ENCODE measurements at places on chromosomes 3 and 15.

DNA sequence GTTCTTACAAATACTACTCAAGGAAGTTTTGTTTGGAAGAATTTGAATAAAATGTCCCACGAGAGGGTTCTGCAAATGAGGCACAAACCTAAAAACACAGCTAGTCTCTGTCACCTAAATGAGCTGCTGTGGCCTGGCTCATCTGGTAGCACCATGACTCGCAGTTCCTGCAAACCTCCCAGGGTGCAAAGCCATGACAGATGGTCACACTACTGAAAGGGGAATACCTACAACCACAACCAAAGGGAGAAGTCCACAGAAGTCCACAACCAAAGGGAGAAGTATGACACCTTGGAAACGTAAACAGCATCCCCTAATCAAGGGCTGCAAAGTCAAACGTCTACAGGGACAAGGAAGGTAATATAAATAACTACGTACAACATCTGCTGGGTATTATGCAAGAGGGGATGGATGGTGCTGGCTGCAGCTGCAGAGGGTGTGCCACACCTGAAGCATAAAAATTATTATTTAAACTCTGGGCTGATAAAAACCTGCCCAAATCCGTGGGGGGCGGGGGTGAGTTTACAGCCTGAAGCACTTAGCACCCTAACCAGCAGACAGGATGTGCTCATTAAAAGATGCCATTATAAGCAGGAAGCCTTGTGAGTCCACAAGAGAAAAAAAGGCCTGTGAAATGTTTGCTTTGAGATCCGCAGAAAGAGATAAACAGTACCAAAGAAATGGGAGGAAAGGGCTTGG, 184.0 kb downstream of the MAGI1 start:
- DNase-seq = no peak

GRCh38 chr15:75751116-75751875, 38.6 kb upstream of the CSPG4 start:
- no peak for DNase-seq

DNA sequence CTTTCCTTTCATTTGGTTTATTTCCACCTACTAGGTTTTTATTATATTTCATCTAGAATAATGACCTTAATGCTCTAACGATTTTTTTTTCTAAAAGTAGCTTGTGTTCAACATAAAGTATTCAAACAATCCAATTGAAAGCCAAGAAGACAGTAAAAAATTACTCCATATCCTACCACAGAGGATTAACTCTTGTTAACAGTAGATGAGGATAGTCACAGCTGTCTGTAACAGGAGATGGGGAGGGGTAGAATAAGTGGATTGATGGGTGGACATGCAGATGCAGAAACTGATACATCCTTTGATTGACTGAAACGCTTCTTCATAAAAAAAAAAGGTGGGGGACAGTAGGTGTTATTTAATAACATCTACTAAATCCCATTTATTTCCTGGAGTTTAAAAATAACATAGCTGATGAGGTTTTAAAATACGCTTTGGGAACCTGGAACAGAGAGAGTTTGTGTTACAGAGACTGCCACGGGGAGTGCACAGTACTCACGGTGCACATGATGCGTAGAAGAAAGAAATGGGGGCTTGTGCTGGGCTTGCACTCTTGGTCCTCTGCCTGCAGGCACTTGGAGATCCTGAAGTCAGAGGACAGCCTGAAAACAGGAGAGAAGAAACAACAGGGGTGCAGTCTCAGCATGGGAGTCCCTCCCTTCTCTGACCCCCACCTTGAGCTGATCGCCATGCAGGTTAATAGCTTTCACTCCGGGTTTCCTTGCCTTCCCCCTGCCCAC, 226.7 kb downstream of the THSD4 start:
- no peak for DNase-seq

DNA sequence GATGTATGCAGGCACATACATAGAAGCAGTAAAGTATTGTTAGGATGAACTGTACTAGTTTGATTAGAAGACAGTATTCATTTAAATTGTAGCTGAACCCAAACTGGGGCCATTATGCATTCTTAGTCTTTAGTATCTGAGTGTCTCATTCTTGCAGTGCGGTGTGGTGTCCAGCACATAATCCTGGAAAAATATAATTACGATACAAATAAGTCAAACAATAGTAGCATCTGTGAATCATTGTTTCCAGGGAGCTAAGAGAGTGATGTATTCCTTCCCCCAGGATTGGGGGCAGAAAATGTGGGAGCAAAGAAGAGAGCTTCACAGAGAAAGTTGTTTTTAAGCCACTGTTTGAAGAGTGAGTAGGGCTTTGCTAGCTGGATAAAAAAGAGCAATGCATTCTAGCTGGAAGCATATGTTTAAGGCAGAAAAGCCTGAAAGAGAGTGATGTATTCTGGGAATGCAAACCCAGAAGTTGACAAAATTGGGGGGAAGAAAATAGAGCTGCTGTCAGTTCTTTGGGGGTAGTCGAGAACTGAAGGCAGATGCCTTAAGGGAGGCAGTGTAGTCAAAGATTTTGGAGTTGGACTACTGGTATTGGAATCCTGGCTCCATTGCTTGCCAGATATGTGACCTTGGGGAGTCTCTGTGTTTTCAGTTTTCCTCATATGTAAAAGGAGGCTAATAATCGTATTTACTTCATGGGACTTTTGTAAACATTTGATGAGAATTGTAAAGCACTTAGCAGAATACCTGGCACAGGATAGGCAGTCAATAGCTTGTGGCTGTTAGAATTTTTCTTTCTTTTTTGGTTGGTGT, 14.1 kb downstream of the SLMAP start:
- DNase-seq = no peak

DNA sequence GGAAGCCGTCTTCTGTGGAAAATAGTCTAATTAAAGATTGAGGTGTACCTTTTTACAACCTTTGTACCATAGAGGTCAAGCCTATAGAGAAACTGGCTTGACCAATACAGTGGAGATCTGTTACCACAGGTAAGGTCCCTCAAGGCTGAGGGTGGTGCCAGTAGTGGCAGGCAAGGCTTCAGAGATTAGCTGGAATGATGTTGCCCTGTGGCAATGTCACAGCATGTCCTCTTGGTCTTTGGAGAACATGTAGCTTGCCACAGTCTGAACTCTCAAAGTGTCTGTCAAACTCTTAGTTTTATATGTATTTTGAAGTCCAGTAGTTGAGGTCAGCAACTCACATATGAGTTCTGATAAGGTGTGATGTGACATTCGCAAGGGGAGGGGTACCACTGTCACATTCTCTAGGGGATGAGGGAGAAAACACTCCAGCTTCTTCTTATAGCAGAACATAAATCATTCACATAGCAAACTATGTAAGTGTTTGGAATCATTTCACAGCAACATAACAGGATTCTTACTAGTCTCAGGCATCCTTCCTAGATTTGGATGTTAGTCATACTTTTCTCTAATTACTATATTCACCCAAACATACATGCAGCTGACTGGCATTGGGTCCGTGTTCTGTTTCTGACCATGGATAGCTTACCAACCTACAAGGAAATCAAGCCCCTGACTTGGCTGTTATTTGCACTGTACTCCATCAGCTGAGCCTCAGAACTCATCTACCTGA, 173.6 kb downstream of the UBE2E2 start:
- no peak for DNase-seq

GRCh38 chr3:153894857-153895256, 226.3 kb upstream of the ARHGEF26 start:
- no peak for DNase-seq

GRCh38 chr15:89783111-89783860, 7.2 kb downstream of the MESP2 start:
- no peak for DNase-seq

DNA sequence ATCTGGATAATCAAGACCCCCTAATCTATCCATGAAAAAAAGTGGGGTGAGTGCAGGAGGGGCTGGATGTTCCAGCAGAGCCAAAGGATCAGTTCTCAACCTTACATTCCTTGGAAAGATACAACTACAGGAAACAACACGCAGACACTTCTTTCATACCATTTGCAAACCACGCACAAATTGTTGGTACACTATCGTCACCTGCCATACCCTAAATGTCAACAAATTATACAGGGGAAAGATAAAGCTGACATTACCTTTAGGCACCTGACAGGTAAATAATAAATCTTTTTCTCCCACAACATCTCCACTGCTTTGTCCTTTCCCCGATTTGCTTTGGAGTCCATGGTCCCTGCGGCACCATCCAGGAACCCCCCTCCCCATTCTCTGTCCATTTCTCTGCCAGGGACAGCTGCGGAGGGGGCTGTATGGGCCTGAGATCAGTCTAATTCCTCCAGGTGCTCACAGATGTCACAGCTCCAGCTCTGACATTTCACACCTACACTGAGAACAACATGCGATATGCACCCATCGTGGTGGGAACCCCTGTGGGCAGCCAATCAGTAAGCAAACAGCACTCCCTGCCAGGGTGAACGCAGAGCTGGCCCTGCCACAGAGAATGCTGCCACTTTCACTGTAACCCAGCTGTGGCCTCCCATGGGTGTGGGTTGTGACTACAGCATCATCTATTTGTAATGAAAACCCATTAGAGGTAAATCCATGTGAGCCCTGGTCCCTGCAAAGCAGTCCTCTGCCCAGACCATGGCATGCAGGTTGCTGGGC, 37.7 kb upstream of the BCL2L10 start:
- no peak for DNase-seq

DNA sequence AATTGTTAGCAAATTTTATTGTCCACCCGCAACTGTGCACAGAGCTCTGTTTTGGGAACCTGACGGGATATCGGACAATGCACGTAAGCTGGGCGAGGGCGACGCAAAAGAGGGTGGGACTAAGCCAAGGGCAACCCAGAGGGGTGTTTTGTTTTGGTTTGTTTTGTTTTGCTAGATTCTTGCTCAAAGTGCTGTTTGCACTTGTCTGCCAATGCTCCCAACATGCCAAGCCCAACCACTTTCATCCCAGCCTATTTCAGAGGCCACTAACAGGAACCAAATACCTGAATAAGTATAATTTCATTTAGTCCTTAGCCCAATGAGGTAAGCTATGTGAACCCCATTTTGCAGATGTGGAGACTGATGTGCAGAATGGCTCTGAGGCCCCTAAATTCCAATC, 9.7 kb upstream of the CMTM7 start:
- DNase-seq = no peak

DNA sequence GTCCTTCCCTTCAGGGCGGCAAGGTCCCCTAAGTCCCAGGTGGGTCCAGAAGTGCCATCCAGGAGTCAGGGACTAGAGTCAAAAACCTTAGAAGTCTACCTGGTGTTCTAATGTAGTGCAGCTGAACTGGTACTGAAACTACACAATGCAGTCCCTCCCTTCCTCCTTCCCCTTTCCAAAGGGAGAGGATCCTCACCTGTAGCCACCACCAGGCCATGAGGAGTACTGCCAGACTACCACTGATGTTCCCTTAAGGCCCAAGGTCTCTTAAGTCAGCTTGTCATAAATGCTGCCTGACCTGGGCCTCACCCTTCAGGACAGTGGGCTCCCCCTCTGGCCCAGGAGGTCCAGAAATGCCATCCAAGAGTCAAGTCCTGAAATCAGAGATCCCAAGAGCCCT, 98.9 kb downstream of the ULK4 start:
- DNase-seq = no peak

DNA sequence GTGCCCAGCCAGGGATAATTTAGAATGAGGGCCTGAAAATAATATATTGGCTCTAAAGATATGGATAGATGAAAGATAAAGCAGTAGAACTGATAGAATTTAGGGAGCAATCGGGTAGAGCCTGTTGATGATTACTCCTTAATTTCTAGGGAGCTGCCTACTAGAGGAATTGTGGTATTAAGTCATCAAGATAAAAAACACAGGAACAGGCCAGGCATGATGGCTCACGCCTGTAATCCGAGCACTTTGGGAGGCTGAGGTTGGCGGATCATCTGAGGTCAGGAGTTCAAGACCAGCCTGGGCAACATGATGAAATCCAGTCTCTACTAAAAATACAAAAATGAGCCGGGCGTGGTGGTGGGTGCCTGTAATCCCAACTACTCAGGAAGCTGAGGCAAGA, 130.4 kb downstream of the PCCB start:
- no peak for DNase-seq

GRCh38 chr3:78025916-78026315, 986.0 kb downstream of the ROBO2 start:
- no peak for DNase-seq

DNA sequence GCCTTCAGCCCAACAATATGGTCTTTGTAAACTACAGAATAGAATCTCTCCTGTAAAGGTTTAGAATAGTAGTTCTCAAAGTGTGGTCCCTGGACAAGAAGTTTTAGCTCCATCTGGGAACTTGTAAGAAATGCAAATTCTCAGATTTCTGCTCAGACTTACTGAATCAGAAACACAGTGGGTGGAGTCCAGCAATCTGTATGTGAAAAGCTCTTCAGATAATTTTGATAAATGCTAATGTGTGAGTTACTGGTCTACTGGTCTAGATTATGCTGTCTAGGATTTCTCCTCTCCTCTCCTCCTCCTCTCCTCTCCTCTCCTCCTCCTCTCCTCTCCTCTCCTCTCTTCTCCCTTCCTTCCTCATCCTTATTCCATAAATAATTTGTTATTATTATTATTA, 57.5 kb downstream of the RBMS3 start:
- no peak for DNase-seq
